ENCODE measurements at places on chromosomes 5 and 9.

DNA sequence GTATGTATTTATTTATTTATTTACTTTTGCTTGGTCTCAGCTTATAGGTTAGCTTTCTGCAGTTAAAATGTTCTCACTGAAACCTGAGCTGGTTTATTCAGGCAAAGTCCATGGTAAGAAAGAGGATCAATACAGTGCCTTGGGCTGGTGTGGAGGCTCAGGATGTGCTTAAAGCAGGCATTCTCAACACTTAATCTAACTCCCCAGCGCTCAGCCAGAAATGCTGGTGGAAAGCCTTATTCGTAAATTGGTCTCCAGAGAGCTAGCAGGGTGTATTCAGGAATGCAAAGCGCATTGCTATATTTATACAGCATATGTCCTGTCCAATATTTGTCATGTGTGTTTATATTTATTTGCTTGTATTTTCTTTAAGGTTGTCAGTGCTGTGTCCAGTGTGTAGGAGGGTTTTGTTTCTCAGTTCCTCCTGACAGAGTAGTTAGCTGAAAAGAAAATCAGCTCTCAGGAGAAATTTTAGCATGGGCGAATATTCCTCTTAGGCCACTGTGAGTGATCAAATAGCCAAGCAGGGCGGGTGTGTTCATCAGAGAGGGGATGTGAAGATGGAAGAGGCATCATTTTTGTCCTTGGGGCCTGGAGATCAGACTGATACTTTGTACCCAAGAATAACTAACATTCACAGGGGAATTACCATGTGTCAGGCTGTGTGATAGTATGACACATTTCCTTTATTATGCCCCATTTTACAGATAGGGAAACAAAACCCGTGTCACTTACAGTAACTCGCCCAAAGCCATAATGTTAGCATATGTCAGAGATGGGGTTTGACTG lies 65.8 kb downstream of the DOCK2 start:
- DNase-seq: no peak

GRCh38 chr5:36457511-36458270 lies 148.7 kb upstream of the SLC1A3 start:
- no peak for DNase-seq

GRCh38 chr9:91162784-91163443 lies 198.8 kb downstream of the AUH start:
- peak; percentile 94 for DNase-seq

GRCh38 chr9:89405826-89406225 lies 87.5 kb downstream of the SECISBP2 start:
- DNase-seq: no peak

GRCh38 chr5:145362266-145362665 lies 472.9 kb downstream of the PRELID2 start:
- no peak for DNase-seq

DNA sequence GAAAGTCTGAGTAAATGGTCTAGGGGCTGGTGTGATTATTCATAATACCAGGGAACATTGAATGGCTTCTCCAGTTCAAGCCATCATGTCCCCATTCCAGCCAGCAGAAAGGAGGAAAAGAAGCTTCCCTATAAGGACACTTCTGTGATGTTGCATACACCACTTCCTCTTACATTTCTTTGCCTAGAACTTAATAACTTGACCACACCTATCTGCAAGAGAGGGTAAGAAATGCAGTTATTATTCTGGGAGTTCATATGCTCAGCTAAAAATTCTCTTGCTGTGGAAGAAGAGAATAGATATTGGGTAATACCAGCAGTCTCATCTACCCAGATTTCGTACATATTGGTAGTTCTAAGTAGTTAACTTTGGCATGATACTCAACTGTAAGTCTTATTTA lies 166.1 kb downstream of the SLC28A3 start:
- DNase-seq: no peak

DNA sequence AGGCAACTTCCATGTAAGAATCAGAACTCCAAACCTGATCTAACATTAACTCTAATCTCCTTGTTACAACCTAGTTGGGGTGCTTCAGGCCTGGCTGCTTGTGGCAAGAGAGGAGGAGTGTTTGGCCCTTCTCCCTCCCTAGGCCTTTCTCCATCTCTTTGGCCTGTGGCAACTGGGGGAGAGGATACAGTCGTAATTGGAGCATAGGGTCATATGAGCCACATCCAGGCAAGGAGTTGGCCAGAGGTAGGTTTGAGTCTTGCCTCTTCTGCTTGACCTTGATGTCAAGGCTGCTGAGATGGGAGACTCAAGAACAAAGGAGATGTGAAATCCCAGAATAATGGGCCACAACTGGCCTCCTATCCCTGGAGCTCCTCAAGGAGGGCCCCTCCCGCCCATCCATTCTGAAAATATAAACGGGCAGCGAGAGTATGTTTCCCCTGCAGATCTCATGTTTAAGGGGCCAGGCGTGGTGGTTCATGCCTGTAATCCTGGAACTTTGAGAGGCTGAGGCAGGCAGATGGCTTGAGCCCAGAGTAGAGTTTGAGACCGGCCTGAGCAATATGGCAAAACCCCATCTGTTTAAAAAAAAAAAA lies 59.3 kb upstream of the ANGPTL2 start:
- peak; percentile 26 for DNase-seq
